ENCODE measurements at places on chromosomes 16 and 17. TPM values are rescaled to one million over a fixed set of nuclear protein-coding genes. Genes with fewer than 3 reads are reported as not detected.

- DNase-seq, result no peak
Measured at GRCh38 chr16:28863929-28864793, 518 bp downstream of the SH2B1 start.

BAIAP3 gene
- 0.52 TPM for total RNA-seq

DNA sequence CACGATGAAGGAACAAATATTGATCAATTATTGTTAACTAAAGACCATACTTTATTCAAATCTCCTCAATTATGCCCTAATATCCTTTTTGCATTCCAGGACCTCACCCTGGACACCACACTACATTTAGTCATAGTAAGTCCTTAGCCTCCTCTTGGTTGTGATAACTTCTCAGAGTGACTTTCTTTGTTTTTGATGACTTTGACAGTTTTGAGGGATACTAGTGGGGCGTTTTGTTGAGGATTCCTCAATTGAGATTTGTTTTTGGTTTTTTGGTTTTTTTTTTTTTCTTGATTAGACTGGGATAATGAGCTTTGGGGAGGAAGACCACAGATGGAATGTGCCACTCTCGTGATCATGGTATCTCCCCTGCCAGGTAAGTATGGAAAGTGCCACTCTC lies 105.5 kb downstream of the SOX9 start:
- no peak for DNase-seq

FZD2 gene
- total RNA-seq, result 0.80 TPM

DNA sequence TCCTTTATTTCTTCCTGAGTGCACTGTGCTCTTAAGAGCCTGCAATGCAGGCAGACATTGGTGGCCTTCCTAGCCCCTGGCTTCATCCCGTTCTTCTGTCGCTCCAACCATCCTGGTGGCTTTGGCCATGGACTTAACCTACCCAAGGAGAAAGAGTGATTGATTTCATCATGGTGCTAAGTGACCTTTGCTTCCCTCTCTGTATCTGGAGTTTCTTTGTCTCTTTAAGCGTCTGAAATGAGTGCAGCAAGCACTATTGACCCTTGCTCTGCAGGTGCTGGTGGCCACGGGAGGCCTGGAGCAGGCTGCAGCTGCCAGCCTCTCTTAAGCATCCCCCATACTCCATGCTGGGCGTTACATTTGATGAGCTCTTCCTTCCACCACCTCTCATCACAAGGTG lies 60.5 kb downstream of the RAP1GAP2 start:
- DNase-seq, result no peak

GRCh38 chr17:5121186-5121841 lies 5.5 kb downstream of the USP6 start:
- no peak for DNase-seq

WNT9B gene
- total RNA-seq, result 0.05 TPM

DNA sequence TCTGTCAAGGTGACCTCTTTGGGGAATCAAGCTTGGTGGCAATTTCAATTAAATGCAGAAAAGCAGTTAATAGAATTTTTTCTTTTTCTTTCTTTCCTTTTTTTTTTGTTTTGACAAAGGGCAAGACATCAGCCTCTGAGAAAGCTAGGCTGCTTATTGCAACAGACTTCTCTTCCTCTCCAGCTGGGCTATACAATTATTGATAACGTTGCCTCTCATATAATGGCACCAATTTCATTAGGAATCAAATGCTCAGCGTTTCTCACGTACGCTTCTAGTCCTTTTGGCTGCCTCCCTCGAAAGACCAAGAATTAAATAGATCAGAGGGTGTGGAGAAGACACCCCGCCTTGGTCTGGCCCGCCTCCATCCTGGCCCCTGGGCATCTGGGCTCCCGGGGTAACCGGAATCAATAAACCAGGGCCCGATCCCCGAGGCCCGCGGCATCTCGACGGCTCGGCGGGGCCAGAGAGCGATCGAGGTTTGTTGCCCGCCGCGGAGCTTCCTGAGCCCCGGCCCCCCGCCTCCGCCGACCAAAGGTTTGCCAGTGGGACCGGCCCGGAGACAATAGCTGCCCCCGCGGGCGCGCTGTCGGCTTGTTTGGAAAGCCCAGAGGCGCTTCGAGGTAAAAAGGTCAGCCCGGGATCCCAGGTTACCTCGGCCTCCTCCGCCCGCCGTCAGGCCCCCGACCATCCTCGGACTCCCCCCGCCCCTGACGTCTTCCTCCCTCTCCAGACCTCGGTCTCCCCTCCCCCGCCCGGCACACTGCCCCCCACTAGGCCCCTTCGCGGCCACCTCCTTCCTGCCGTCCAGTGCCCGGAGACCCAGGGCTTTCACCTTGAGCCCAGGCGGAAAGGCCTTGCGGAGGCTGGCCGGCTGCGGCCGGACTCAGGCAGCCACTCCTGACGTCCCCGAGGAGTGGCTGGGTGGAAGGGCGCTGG lies 3.9 kb downstream of the HOXB1 start:
- no peak for DNase-seq

CD19 gene
- 2.8 TPM for total RNA-seq

G6PC3 gene
- total RNA-seq, result 13.7 TPM

GRCh38 chr16:13543850-13544249 lies 376.1 kb upstream of the ERCC4 start:
- no peak for DNase-seq

- DNase-seq, result no peak
Measured at GRCh38 chr17:35752471-35752870, 568 bp downstream of the GAS2L2 start.

DNA sequence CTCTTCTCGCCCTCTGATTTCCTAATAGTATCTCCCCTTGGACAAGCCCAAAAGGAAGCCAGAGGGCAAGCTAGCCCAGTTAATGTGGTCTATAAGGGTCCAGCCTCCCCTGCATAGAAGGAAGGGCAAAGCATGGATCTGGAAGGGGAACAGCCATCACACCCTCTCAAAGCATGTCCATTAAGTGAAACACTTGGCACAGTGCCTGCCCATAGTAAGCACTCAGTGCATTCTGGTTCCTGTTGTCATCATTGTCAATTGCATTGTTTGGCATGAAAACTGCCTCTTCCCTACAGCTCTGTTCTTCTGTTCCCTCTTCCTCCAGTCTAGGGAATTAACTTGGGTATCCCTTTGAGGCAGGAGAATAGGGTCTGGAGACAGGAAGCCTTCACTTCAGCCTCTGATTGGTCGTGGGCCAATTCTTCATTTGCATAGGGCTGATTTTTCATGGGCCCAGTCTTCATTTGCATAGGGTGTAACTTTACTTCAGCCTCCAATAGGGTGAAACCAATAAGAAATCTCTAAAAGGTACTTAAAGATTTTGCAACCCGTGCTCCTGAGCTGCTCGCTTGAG lies 81.4 kb downstream of the C17orf67 start:
- no peak for DNase-seq

DNA sequence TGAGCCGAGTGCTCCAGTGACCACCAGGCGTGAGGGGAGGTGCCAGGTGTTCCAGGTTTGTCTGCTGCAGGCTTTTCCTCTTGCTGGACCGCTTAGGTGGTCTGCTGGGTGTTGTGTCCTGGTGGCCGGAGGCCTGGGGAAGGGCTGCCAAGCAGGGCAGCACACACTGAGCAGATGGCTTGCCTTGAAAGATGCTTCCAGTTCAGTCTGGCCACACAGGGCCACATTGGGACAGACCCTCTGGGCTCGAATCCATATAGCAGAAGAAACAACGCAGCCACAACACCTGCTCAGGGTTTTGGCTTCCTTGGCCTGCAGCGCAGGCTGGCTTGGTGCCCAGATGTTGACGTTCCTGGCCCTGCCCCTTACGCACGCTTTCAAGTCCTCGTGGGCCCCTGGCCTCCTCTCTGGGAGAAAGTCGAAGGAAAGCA lies 24.8 kb downstream of the GINS2 start:
- DNase-seq, result no peak

CD300A gene
- 28.0 TPM for total RNA-seq

GRCh38 chr17:56222255-56222654 lies 69.0 kb downstream of the ANKFN1 start:
- DNase-seq, result peak; percentile 68

GRIN2A gene
- total RNA-seq, result 1.1 TPM

GRCh38 chr17:50137042-50137441 lies 7.1 kb upstream of the SAMD14 start:
- no peak for DNase-seq

SAMD14 gene
- 0.42 TPM for total RNA-seq

DNA sequence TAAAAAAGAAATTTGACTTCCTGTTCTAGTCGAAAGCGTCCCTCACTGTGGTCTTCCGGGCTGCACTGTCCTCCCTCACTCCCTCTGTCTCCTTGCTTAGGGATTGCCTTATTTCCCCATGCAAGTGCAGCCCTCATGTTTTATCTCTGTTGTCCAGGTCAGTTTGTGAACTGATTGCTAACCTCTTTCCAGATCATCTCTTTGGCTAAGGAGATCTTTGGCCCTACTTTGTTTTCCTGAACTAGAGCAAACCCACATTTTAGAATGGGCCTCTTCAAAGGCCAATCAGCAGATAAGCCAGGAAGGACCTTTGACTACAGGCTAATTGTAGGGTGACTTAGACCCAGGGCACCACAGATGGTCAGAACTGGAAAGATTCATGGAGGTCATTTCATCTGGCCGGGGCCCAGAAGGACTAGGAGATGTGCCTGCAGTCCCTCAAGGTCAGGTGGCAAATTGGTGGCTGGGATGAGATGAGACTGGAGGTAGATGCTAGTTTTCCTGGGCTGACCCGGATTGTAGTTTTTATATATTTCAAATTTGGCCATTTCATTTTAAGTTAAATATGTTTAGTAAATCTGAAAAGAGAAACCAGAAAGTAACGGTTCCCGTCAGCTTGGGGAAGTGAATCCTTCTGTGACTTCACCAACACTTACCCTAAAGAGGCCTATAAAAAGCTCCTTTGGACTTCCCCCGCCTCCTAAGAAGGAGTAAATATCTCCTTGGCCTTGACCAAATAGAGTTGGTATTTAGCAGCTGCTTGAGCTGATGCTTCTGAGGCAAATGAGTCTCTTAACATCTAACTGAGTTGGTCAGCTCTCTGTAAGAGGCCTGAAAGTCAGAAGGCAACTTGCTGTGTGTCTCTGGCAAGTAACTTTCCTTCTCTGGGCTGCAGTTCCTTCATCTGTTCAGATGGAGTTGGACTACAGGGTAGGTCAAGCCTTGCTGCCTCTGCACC lies 6.2 kb upstream of the SLC25A19 start:
- no peak for DNase-seq

SPHK1 gene
- total RNA-seq, result 5.9 TPM

- no peak for DNase-seq
Measured at GRCh38 chr16:73092236-73092781, 44.4 kb upstream of the ZFHX3 start.

ZNF205 gene
- 4.6 TPM for total RNA-seq

DNA sequence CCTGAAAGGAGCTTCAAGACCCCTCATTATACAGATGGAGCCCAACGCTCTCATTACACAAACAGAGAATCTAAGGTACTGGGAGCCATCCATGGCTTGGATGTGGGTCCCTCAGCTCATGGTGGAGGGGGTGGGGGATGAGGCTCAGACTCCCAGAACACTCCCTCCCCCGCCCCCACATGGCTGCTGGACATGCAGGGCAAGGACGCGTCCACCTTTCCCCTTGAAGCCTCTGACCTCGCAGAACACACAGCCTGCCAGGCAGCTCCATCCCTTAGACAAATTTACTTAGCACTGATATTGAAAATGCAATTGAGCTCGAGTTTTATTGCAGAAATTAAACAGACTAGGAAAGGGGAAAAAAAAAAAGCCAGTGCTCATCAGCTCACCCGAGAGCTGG lies 203.9 kb downstream of the ZNF423 start:
- DNase-seq, result no peak

MRPS23 gene
- 50.8 TPM for total RNA-seq

ZPBP2 gene
- total RNA-seq, result not detected

LGALS9B gene
- total RNA-seq, result 0.05 TPM

GRCh38 chr17:51660266-51660665 lies 399.9 kb downstream of the UTP18 start:
- no peak for DNase-seq

GOSR1 gene
- 26.2 TPM for total RNA-seq

C16orf74 gene
- 1.5 TPM for total RNA-seq

- no peak for DNase-seq
Measured at GRCh38 chr17:2691069-2691871, 20.3 kb downstream of the CLUH start.

Measured in thymus (tissue), 14 donors.